ENCODE measurements at places on chromosomes 12 and 14.

GRCh38 chr12:2941524-2941923 lies 17.7 kb upstream of the TEAD4 start:
- no peak for DNase-seq

- no peak for DNase-seq
Observed at GRCh38 chr12:131732996-131733615, 22.2 kb downstream of the SFSWAP start.

GRCh38 chr12:56878010-56878339 lies 56.2 kb downstream of the SDR9C7 start:
- DNase-seq = no peak

GRCh38 chr14:52740751-52741150 lies 10.8 kb downstream of the STYX start:
- DNase-seq = no peak

DNA sequence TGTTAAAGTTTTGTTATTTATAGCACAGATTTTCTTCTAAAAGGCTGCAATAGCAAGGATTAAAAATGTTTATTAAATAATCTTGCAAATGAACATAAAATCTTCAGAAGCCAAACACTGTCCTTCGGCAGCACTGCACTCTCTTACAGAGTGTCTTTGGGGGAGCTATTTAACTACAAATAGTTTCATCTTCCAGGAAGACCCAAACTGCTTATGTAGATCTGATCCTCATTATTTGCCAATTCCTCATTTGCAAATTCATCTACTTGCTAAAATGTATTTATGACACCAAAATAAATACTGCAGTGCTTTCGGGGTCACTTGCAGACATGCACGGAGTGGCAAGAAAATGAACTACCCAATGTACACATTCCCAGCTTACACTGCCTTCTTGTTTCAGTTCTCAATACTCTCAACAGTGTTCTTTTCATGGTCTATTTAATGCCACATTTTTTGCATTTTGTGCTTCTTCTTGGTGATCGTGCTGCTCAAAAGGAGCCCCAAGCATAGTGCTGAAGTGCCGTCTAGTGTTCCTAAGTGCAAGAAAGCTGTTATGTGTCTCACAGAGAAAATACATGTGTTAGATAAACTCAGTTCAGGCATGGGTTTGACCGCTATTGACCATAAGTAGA lies 128.1 kb downstream of the PRKD1 start:
- no peak for DNase-seq

GRCh38 chr12:105100998-105101397 lies 6.5 kb upstream of the WASHC4 start:
- DNase-seq = no peak
